Mammary epithelial cell (primary cell): ENCODE measurements at places on chromosomes 13 and 19.
A peak's percentile ranks its signal among the peaks of the same experiment; 100 is the strongest.

DNA sequence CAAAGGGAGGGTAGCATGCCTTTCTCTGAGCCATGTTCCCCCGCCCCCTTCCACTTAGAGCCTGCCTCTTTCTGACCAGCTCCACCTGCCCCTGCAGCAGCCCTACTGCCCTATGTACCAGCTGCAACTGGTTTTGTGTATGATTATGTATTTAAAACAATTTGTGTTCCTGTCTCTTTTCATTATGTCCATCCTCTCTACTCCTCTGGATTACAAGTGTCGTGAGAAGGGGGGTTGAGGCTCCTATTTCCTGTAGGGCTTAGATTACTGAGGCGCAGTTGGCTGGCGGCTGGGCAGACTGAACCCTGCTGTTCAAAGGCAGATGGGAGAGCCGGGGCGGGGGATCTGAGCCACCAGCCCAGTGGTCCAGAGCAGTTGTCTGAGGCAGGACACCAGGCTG is 213.3 kb downstream of the KCNRG start:
- DNase-seq = no peak

GRCh38 chr19:44592451-44592890 is 20.9 kb upstream of the IGSF23 start:
- DNase-seq = no peak

GRCh38 chr13:50829226-50829625 is 14.3 kb downstream of the DLEU7 start:
- peak; percentile 43 for DNase-seq

DNA sequence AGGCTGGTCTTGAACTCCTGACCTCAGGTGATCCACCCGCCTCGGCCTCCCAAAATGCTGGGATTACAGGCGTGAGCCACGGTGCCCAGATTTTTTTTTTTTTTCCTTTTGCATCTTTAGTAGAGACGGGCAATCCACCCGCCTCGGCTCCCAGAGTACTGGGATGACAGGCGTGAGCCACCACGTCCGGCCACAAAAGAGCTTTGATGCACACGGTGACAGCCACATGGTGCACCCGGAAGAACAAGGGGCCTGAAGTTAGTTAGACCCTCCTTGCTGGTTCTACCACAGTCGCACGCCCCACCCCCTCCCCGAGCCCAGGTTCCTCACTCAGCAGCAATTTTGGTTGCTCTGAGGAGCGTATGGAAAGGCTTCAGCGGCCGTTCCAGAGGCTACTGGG is 54.2 kb upstream of the USE1 start:
- DNase-seq = no peak

GRCh38 chr19:54257116-54257480 is at the start of gene LILRB5:
TSS of gene LILRB5 (minus strand) at chr19:54257273. CDS start at chr19:54257193, 80 bp downstream.
- no peak for DNase-seq

DNA sequence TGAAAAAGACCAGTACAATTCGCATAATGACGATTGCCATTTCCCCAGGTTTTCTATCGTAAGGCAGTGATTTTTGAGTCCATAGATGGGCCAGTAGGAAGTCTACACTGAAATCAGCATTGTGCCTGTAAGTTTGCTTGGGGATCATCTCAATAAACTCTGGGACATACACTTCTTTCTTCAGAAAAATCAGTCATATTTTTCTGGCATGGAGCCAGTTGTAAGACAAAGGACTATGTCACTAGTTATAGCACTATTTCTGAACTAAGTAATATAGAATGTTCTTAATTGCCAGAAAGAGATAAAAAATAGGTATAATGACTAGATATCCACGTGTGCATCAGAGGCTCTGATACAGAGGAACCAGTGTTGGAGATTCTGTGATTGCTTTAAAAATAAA is 243.5 kb downstream of the LMO7 start:
- DNase-seq = no peak

GRCh38 chr19:756236-756635 is 5.3 kb downstream of the MISP start:
- peak; percentile 60 for DNase-seq

- DNase-seq = no peak
Measured at GRCh38 chr13:79490326-79490725, 9.4 kb downstream of the NDFIP2 start.

DNA sequence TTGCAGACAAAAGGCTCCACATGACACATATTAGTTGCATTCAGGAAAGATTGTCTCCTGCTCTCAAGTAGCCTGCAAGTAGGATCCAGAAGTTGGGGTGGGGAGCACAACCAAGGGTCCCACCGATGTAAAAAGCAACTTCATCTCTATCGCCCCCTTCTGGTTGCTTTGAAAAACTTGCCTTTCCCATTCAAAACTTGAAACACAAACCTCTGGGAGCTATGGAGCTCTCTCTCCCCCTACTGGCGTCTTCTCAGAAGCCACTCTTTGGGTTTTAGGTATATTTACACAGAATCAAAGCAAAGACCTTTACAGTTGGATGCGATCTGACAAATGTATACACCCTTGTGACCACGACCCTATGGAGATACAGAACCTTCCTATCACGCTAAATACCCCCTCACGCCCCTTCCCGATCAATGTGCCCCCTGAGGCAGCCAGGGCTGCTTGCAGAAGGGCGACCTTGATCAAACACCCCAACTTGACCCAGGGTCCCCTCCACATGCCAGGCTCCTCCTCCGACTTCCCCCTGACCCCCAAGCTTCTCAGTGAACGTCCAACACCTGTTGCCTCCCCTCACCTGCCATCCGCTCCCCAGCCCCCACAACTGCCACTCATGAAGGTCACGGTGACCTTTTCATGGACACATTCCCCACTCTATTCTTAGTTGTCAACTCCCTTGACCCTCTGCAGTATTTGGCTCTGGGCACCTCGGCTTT is 10.1 kb downstream of the NOSIP start:
- DNase-seq = peak; percentile 58

GRCh38 chr13:36417331-36417730 is 15.0 kb upstream of the CCNA1 start:
- no peak for DNase-seq

GRCh38 chr13:99322297-99323103 is 15.3 kb upstream of the GPR183 start:
- peak; percentile 68 for DNase-seq

DNA sequence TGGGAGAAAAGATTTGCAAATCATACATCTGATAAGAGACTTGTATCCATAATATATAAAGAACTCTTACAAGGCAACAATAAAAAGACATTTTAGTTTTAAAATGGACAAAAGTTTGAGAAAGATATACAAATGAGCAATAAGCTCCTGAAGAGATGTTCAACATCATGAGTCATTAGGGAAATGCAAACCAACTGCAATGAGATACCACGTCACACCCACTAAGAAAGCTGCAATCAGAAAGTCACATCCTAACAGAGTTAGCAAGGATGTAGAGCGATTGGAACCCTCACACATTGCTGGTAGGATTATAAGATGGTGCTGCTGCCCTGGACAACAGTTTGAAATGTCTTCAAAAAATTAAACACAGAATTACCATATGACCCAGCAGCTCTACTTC is 50.3 kb downstream of the GSX1 start:
- no peak for DNase-seq

GRCh38 chr13:90867336-90867683 is 480.2 kb upstream of the MIR17HG start:
- DNase-seq = peak; percentile 62

- peak; percentile 70 for DNase-seq
Measured at GRCh38 chr19:6459262-6460098, at the start of gene SLC25A23. TSS of gene SLC25A23 (minus strand) at chr19:6459792. CDS start at chr19:6459628, 164 bp downstream.

DNA sequence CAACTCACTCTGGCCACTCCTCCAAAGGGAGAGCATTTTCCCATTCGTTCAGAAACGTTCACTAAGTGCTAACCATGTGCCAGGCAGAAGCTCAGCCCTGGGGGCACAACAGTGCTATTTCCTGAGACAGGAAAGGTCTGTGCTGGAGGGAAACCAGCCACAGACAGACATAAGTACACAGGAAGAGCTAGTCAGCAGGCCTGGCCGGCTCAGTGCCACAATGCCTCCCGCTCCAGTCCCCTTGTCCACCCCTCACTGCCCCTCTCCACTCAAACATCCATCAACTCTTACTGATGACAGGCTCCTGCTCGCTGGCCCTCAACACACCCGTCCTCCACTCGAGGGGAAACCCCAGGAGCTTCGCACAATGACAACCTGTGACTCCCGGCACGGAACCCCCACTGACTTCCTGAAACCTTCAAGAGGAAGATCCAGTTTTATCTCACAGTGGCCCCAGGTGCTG is 11.3 kb upstream of the PLA2G4C start:
- DNase-seq = peak; percentile 78

GRCh38 chr19:8108560-8109445 is 40.6 kb downstream of the FBN3 start:
- no peak for DNase-seq

GRCh38 chr13:87234981-87235380 is 436.2 kb upstream of the SLITRK5 start:
- DNase-seq = peak; percentile 40

DNA sequence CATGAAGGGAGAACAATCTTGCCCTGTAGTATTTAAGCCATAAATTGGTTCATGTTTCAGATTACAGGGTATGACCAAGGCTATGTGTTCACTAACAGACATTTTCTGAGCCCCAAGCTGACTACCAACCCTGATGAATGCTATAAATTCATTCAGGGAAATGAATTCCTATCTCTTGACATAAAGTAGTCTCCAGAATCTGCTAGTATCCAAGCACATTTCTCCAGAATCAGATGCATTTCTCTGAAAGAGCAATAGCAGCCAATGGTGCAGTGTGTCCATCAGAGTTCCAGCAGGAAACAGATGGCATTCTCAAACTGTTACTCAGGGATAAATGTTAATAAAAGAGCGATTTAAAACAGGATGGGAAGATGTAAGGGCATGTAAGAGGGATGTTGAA is 226.4 kb downstream of the COG6 start:
- peak; percentile 14 for DNase-seq

DNA sequence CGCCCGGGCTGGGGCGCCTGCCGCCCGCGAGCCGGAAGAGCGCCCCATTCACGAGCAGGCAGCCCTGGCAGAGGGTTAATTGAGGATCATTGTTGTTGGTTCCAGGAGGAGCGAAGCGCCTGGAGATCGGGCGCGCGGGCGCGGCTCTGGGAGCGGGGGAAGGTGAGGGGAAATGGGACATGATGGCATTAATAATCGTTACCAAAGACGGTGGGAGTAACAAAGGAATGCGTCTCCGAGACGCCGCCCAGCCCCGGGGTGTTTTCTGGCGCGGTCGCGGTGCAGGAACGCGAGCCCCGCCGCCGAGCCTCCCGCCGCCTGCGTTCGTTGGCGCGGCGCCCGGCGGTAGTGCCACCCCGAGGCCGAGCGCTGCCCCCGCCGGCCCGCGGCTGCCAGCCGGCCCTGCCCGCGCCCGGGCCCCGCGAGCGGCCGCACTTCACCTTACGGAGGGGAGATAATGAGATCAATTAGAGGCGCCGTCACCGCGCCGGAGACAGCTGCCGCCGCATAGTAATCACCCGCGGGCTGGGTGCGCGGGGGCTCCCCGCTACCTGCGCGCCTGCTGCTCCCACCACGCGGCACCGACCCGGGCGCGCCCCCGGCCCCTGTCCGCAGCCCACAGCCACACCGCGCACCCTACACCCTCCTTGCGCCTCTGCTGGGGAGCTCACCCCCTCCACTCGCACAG is 2.8 kb downstream of the ZNF536 start:
- no peak for DNase-seq

GRCh38 chr13:74287724-74288169 is 153.5 kb upstream of the KLF12 start:
- peak; percentile 30 for DNase-seq

GRCh38 chr13:23350009-23350408 is 83.5 kb downstream of the SACS start:
- DNase-seq = no peak

GRCh38 chr13:36752673-36753072 is 66.3 kb upstream of the RFXAP start:
- peak; percentile 10 for DNase-seq

GRCh38 chr19:19276386-19276785 is 3.3 kb upstream of the TM6SF2 start:
- DNase-seq = no peak

- no peak for DNase-seq
Measured at GRCh38 chr13:34310539-34310938, 492.6 kb downstream of the RFC3 start.
